Kidney (tissue), 22 donors: ENCODE measurements at places on chromosomes 5 and 9. TPM values are rescaled to one million over a fixed set of nuclear protein-coding genes. Genes with fewer than 3 reads are reported as not detected.

LCN15 gene
- total RNA-seq, result not detected

COL23A1 gene
- total RNA-seq, result 8.7 TPM

TTLL11 gene
- total RNA-seq, result 10.0 TPM

COL5A1 gene
- 23.8 TPM for total RNA-seq

SNX30 gene
- total RNA-seq, result 22.9 TPM

DNA sequence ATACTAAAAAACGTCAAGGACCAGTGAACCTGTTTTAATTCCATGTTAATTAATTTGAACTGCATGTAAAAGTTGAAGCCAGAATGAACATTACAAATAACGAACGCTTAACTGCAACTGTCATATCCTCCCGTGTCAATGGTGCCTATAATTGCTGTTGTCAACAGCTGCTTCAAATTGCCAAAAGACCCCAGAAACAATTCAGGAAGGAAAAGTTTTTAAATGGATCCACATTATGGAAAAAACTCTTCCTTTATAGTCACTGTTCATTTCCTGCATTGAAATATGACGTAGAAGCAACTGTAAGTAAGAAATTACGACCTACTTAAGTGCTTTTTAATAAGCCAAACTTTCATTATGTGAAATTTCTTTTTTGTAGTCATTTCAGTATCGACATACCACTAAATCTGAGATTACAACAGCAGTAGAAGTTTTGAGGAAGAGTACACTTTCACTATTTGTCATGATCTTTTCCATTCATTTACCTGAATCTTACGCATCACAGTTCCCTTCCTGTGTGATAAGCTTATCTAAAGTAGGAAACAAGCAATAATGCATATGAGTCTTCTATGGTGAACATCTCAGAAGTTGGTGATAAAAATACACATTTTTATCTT lies 37.8 kb downstream of the MEF2C start:
- DNase-seq, result no peak
- H3K4me1 ChIP-seq, result no peaks in the 10 kb centered on the region
- no peaks in the 10 kb centered on the region for H3K36me3 ChIP-seq
- H3K27ac ChIP-seq, result no peak overlapping the region
- H3K4me3 ChIP-seq, result no peak overlapping the region

GRCh38 chr5:56565283-56565615 lies 250.1 kb upstream of the MAP3K1 start:
- no peak overlapping the region for H3K4me3 ChIP-seq
- peak; percentile 45 for DNase-seq
- H3K27ac ChIP-seq, result no peak overlapping the region
- no peaks in the 10 kb centered on the region for H3K36me3 ChIP-seq
- no peaks in the 10 kb centered on the region for H3K27me3 ChIP-seq
- no peaks in the 10 kb centered on the region for H3K4me1 ChIP-seq

- no peak overlapping the region for H3K27ac ChIP-seq
- peaks cover 2% of the 10 kb centered on the region for H3K36me3 ChIP-seq
- H3K4me3 ChIP-seq, result no peak overlapping the region
- H3K4me1 ChIP-seq, result no peaks in the 10 kb centered on the region
- no peak for DNase-seq
- no peaks in the 10 kb centered on the region for H3K27me3 ChIP-seq
Measured at GRCh38 chr5:5200133-5200532, 60.0 kb downstream of the ADAMTS16 start.

- H3K27ac ChIP-seq, result peak overlapping the region; percentile 8
- H3K4me3 ChIP-seq, result no peak overlapping the region
- no peaks in the 10 kb centered on the region for H3K27me3 ChIP-seq
Measured at GRCh38 chr5:142783601-142784341, 13.6 kb downstream of the ARHGAP26 start.

- peak overlapping the region; percentile 74 for H3K4me3 ChIP-seq
- H3K36me3 ChIP-seq, result no peaks in the 10 kb centered on the region
- peak overlapping the region; percentile 86 for H3K27ac ChIP-seq
- H3K27me3 ChIP-seq, result peaks cover 3% of the 10 kb centered on the region
- H3K4me1 ChIP-seq, result no peaks in the 10 kb centered on the region
Measured at GRCh38 chr9:136848393-136849037, 694 bp upstream of the PHPT1 start.

DNA sequence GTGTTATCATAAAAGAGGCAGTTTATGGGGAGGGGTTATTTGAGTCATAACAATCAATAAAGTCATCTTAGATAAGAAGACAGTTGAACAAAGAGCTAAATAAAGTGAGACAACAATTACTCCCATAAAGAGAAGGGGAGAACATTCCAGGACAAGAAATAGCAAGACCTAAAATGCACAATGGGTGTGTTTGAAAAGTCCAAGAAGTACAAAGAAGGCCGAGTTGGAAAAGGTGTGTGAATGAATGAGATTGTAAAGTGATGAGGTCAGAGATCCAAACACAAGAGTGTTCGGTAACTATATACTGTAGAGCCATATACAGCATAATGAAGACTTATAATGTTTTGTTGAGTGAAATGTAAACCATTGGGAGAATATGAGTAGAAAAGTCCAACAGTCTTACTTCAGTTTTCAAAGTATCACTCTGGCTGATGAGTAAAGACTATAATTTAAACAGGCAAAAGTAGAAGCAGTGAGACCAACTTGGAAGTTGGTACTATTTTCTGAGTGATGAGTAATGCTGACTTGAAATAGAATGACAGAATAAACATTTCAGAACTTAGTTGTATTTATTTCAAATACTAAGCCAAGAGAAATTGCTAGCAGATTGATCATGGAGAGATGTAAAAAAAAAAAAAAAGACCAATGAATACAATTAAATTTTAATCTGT lies 868.7 kb upstream of the CDH9 start:
- no peaks in the 10 kb centered on the region for H3K4me1 ChIP-seq
- H3K27ac ChIP-seq, result no peak overlapping the region
- H3K4me3 ChIP-seq, result no peak overlapping the region
- H3K36me3 ChIP-seq, result no peaks in the 10 kb centered on the region
- DNase-seq, result no peak
- H3K27me3 ChIP-seq, result no peaks in the 10 kb centered on the region

GRCh38 chr5:351084-351920 lies 29.8 kb downstream of the AHRR start:
- H3K4me3 ChIP-seq, result no peak overlapping the region
- no peaks in the 10 kb centered on the region for H3K4me1 ChIP-seq
- no peaks in the 10 kb centered on the region for H3K27me3 ChIP-seq
- no peak for DNase-seq
- no peak overlapping the region for H3K27ac ChIP-seq

- no peak for DNase-seq
- no peaks in the 10 kb centered on the region for H3K27me3 ChIP-seq
- no peak overlapping the region for H3K4me3 ChIP-seq
- peaks cover 5% of the 10 kb centered on the region for H3K36me3 ChIP-seq
- H3K27ac ChIP-seq, result no peak overlapping the region
Measured at GRCh38 chr9:115036691-115037090, 81.3 kb downstream of the TNC start.

DNA sequence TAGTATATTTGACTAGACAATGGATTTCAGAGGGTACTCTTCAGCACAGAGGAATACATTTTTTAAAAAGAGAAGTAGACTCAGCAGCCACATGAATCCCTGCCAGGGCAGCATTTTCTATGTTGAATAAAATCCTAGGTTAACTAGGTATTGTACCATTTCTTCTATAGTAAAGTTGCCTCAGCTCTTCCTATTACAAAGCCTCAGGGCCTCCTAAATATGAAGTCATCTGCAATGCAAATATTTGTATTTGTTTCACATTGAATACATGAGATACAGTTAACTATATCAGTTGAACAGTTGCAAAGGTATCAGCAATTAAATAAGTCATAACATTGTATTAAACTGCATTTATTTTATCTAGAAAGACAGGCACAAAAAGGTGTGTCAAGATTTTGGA lies 59.5 kb downstream of the NUDT12 start:
- DNase-seq, result no peak
- no peaks in the 10 kb centered on the region for H3K4me1 ChIP-seq
- H3K4me3 ChIP-seq, result no peak overlapping the region

GRCh38 chr9:673264-673965 lies 168.1 kb upstream of the DMRT1 start:
- no peak for DNase-seq
- H3K4me3 ChIP-seq, result no peak overlapping the region
- H3K36me3 ChIP-seq, result no peaks in the 10 kb centered on the region
- H3K27ac ChIP-seq, result no peak overlapping the region
- no peaks in the 10 kb centered on the region for H3K27me3 ChIP-seq

- H3K27ac ChIP-seq, result no peak overlapping the region
- no peaks in the 10 kb centered on the region for H3K36me3 ChIP-seq
- H3K27me3 ChIP-seq, result no peaks in the 10 kb centered on the region
- no peak overlapping the region for H3K4me3 ChIP-seq
- peak; percentile 29 for DNase-seq
- H3K4me1 ChIP-seq, result no peaks in the 10 kb centered on the region
Measured at GRCh38 chr5:135204151-135204600, 170.1 kb upstream of the PITX1 start.

DNA sequence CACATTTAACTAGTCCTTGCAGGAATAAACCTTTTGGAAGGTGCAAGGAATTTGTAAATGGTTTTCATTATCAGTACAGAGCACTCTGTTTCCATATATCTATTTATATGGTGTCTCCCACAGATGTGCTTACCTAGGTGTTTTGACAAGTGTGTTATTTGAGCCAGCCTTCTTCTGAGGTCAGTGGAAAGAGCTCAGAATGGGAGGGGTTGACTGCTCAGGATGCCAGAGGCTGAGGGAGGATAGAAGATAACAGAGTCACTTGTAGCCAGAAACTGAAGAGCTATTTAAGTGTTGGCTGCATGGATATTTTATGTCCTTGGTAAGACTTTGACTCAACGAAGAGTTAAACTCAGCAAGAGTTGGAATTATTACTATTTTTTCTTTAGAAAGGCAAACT lies 5.0 kb downstream of the CMYA5 start:
- no peak overlapping the region for H3K27ac ChIP-seq
- H3K36me3 ChIP-seq, result no peaks in the 10 kb centered on the region
- DNase-seq, result peak; percentile 60
- H3K4me3 ChIP-seq, result no peak overlapping the region
- no peaks in the 10 kb centered on the region for H3K4me1 ChIP-seq
- H3K27me3 ChIP-seq, result no peaks in the 10 kb centered on the region

GRCh38 chr9:122221183-122221811 lies 7.5 kb downstream of the LHX6 start:
- H3K36me3 ChIP-seq, result no peaks in the 10 kb centered on the region
- H3K27ac ChIP-seq, result no peak overlapping the region
- H3K4me1 ChIP-seq, result peaks cover 3% of the 10 kb centered on the region

GRCh38 chr5:137228816-137229215 lies 270.3 kb downstream of the SPOCK1 start:
- no peaks in the 10 kb centered on the region for H3K27me3 ChIP-seq
- no peak overlapping the region for H3K27ac ChIP-seq
- no peaks in the 10 kb centered on the region for H3K4me1 ChIP-seq
- H3K36me3 ChIP-seq, result no peaks in the 10 kb centered on the region
- no peak for DNase-seq
- no peak overlapping the region for H3K4me3 ChIP-seq

DNA sequence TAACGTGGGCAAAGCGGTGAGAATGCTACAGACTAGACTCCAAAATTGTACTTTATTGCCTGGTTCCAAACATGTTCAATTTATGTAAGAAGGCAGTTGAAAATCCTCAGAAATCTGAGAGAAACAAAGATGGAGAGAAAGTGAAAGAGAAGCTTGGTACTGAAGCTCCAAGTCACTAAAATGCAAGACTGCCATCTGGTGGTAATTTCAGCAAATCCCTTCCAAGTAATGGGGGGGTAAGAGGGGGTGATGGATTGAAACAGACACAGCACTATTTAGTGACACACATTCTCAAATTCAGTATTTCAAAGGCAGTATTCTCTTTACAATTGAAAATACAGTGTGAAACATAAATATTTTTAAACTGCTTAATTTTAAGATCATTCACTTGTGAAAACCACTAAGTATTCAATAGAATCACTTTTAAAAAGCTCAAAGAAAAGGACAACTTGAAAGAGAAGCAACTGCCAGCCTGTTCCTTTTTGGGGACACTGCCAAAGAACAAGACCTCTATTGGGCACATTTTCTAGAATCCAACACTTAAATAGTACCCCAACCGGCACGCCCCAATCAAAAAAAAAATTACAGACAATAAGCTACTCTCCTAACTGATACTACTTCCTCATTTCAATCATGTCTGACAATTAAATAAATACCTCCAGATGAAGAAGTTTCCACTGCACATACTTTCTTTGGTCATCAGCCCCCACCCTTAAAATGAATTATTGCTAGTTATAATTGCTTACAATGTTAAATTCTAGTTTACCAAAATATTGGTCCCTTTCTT lies 131.5 kb downstream of the AGTPBP1 start:
- H3K4me1 ChIP-seq, result no peaks in the 10 kb centered on the region
- H3K36me3 ChIP-seq, result no peaks in the 10 kb centered on the region

- H3K36me3 ChIP-seq, result no peaks in the 10 kb centered on the region
- H3K4me1 ChIP-seq, result no peaks in the 10 kb centered on the region
- no peak overlapping the region for H3K27ac ChIP-seq
- H3K27me3 ChIP-seq, result no peaks in the 10 kb centered on the region
- peak; percentile 87 for DNase-seq
- H3K4me3 ChIP-seq, result no peak overlapping the region
Measured at GRCh38 chr9:96126321-96126881, 175.6 kb downstream of the HSD17B3 start.

- no peaks in the 10 kb centered on the region for H3K36me3 ChIP-seq
- H3K4me3 ChIP-seq, result no peak overlapping the region
- no peak overlapping the region for H3K27ac ChIP-seq
- H3K4me1 ChIP-seq, result peaks cover 3% of the 10 kb centered on the region
- H3K27me3 ChIP-seq, result no peaks in the 10 kb centered on the region
Measured at GRCh38 chr9:89036383-89036782, 45.1 kb downstream of the S1PR3 start.

DNA sequence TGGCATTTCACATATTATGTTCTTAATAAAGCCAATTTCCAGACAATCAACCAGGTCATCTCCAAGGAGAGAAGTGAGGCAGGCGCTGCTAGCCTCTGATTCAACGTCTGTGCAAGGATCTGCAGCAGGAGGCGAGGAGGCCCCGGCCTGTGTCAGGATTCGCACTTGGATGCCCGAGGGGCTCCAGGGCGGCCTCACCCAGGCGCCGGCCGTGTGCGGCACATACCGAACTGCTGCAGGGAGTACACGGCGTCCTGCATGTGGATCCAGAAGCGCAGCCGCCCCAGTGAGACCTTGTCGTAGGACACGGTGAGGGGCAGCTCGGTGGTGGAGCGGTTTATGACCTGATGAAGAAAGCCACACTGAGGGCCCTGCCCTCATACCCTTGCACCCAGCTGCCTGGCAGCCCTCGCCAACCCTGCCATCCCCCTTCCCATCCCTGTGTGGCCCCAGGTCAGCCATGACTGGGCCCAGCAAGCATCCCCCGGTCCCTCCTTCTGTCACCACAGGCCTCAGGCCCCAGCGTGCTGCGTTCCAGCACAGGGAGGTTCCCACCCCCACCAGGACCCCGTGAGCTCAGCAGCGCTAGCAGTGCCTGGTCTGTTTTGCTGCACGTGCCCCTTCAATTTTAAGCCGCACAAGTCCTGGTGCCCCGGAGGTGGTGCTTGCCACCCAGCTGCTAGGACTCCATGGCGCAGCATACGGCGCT lies 9.9 kb downstream of the CLPTM1L start:
- no peak overlapping the region for H3K27ac ChIP-seq
- H3K36me3 ChIP-seq, result peaks cover 62% of the 10 kb centered on the region
- DNase-seq, result no peak
- peaks cover 10% of the 10 kb centered on the region for H3K4me1 ChIP-seq
- no peak overlapping the region for H3K4me3 ChIP-seq
